ENCODE measurements at places on chromosomes 6 and 20. TPM values are rescaled to one million over a fixed set of nuclear protein-coding genes. Genes with fewer than 3 reads are reported as not detected.

Gene CST2
- not detected for total RNA-seq

Gene TP53TG5
- 0.55 TPM for total RNA-seq

Gene OPRL1
- 0.71 TPM for total RNA-seq

GRCh38 chr6:28555136-28555535 is 29.5 kb downstream of the GPX5 start:
- H3K27ac ChIP-seq: no peak overlapping the region
- H3K4me3 ChIP-seq: no peak overlapping the region
